GM23338 (cell line): ENCODE measurements at places on chromosomes 13 and 19.
A peak's percentile ranks its signal among the peaks of the same experiment; 100 is the strongest.

DNA sequence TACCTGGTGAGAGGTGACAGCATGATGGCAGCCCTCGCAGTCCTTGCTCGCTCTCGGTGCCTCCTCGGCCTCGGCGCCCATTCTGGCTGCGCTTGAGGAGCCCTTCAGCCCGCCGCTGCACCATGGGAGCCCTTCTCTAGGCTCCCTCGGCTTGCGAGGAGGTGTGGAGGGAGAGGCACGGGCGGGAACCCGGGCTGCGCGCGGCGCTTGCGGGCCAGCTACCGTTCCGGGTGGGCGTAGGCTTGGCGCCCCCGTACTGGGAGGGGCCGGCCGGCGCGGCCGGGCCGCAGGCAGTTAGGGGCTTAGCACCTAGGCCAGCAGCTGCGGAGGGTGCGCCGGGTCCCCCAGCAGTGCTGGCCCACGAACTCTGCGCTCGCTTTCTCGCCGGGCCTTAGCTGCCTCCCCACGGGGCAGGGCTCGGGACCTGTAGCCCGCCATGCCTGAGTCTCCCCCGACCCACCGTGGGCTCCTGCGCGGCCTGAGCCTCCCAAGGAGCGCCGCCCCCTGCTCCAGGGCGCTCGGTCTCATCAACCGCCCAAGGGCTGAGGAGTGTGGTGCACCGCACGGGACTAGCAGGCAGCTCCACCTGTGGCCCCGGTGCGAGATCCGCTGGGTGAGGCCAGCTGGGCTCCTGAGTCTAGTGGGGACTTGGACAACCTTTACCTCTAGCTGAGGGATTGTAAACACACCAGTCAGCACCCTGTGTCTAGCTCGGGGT is 1624.3 kb downstream of the SLITRK1 start:
- no peak overlapping the region for H3K27ac ChIP-seq
- H3K36me3 ChIP-seq, result no peaks in the 10 kb centered on the region
- H3K27me3 ChIP-seq, result no peaks in the 10 kb centered on the region
- no peak overlapping the region for H3K4me3 ChIP-seq
- DNase-seq, result no peak
- no peaks in the 10 kb centered on the region for H3K4me1 ChIP-seq

DNA sequence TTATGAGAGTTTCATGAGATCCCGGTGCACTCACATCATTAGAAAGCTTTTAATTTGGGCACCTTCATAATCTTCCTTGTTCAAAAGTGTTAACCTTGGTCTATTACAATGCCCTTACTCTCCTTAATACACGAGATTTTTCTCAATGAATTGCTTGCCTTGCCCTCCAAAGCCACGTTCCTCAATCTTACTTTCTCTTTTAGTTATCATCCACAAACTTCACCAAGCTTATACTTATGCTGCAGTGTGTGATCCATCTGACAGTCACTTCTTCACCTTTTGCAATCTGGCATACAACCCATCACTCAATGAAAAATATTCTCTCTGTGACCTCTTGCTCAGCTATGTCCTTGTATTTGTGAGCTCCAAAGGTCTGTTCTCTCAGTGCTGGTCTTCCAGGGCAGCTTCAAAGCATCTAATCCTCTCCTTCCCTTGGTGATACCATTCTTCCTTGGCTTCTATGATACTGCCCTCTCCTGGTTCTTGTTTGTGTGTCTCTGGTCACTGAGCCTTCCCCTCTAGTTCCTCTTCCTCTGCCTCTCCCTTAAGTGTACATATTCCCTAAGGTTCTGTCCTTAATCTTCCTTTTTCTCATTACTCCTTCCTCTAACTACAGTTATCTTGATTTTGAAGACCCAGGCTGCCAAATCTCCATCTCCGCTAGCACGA is 202.2 kb upstream of the STARD13 start:
- no peak overlapping the region for H3K27ac ChIP-seq
- no peaks in the 10 kb centered on the region; the same call in 1 of the 2 replicates for H3K36me3 ChIP-seq
- peaks cover 4% of the 10 kb centered on the region for H3K4me1 ChIP-seq
- no peaks in the 10 kb centered on the region for H3K27me3 ChIP-seq
- H3K4me3 ChIP-seq, result no peak overlapping the region

DNA sequence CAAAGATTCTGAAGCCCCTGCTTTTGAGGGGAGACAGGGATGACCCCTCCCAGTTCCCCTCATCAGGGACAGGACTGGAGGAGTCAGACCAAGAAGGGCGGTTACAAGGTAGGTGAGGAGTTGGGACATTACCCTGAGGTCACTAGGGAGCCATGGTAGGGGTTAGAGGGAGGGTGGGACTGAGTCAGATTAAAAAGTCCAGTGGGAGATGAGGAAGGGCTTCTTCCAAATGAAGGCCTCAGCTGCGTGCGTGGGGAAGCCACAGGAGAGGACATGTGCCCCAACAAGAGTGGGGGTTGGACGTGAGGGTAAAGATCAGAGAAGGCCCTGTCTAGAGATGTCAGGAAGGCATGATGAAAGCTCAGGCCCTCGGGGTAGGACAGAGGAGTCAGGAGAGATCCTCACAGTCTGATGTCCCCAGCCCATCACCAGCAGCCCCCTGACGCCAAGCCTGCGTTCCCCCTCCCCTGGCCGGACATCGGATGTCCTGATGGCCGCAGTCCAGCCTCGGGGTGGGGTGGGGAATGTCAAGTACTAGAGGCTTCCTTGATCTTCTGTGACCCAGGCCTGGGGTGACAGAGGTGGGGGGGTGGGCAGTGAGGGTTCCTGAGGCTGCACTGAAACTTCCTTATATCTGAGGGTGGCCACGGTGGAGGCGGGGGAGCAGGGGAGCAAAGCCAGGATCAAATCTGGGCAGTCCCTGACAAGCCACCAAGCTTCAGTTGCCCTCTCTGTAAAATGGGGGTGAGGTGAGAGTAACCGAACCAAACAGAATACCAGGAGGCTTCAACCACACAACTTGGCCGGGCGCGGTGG is 6.5 kb upstream of the MFSD12 start:
- no peak overlapping the region for H3K4me3 ChIP-seq
- no peak for DNase-seq
- H3K27me3 ChIP-seq, result no peaks in the 10 kb centered on the region
- H3K27ac ChIP-seq, result no peak overlapping the region
- no peaks in the 10 kb centered on the region for H3K36me3 ChIP-seq

DNA sequence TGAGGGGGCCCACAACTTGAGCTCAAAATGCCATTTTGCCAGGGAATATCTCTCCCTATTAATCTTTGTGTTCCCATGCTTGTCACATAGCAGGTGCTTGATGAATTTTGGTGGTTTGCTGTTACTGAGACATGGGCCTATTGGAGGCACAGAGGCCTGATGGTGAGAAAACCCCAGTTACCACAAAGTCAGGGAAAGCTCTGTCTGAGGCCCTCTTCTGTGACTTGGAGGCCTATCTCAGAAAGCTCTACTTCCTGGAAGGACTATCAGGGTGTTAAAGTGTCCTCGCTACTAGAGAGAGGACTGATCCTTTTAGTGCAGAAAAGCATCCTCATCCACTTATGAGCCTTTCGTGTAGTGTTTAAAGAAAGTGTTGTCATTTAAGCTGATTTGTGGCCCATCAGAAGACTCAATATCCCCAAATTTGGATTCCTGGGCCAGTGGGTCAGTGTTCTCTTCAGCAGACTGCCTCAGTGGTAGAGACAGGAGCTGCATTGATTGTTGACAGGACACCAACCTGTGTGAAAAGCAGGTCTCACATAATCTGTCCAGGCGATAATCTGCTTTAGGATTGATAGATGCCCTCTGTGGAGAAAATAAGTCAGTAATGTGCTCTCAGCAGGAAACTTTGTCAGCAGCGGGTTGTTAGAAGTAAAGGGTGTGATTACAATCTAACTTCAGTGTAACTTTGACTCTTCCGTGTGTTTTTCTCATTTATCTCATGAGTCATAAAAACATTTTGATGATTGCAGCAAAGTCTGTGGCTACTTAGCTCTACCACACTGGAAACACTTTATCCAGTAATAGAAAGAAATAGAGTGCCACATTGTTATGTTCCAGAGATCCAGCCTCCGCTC is 121.0 kb downstream of the AKAP11 start:
- no peak for DNase-seq
- H3K4me1 ChIP-seq, result no peaks in the 10 kb centered on the region
- no peak overlapping the region for H3K27ac ChIP-seq
- no peaks in the 10 kb centered on the region for H3K36me3 ChIP-seq
- H3K27me3 ChIP-seq, result no peaks in the 10 kb centered on the region

- H3K4me1 ChIP-seq, result no peaks in the 10 kb centered on the region
- DNase-seq, result no peak
- H3K27me3 ChIP-seq, result no peaks in the 10 kb centered on the region
- no peaks in the 10 kb centered on the region for H3K36me3 ChIP-seq
- no peak overlapping the region for H3K4me3 ChIP-seq
These were observed 108.6 kb downstream of the AKAP11 start for GRCh38 chr13:42380420-42381164.

DNA sequence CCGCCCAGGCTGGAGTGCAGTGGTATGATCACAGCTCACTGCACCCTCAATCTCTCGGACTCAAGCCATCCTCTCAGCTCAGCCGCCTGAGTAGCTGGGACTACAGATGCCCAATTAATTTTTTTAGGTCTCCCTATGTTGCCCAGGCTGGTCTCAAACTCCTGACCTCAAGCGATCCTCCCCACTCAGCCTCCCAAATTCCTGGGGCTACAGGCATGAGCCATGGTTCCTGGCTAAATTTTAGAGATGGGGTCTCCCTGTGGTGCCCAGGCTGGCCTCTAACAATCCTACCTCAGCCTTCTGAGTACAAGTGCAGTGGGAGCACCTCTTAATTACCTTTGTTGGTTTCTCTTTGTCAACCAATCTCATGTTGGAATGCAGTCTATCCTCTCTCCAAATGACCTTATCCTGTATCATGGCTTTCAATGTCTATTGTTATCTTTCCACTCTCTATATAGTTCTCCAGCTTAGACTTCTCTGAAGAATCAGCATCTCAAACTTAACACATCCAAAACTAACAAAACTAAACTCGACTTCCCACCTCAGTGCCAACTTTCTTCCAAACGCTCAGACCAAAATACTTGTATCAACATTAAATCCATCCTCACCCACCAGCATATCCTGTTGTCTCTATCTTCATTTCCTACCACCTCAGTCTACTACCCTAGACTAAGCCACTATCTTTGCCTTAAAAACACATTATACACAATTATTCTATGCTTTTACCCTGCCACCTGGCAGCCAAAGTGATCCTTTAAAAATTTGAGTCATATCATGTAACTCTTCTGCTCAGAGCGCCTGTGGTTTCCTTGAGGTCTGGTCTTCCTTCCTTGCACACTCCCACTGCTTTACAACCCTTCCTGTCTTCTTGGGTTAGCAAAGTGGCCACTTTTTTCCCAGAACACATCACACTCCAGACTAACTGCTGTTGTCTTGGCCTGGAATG is 6.7 kb downstream of the TPT1 start:
- H3K36me3 ChIP-seq, result peaks cover 35% of the 10 kb centered on the region
- H3K4me1 ChIP-seq, result peaks cover 26% of the 10 kb centered on the region
- H3K4me3 ChIP-seq, result no peak overlapping the region
- no peaks in the 10 kb centered on the region for H3K27me3 ChIP-seq
- peak overlapping the region; percentile 85 for H3K27ac ChIP-seq
- peak; percentile 27 for DNase-seq

- H3K4me1 ChIP-seq, result no peaks in the 10 kb centered on the region
- DNase-seq, result no peak
- no peak overlapping the region for H3K4me3 ChIP-seq
- H3K27ac ChIP-seq, result peak overlapping the region; percentile 50
- H3K36me3 ChIP-seq, result peaks cover 48% of the 10 kb centered on the region
These were observed 10.4 kb downstream of the ZNF146 start for GRCh38 chr19:36225219-36225892.

- H3K4me3 ChIP-seq, result no peak overlapping the region
- no peaks in the 10 kb centered on the region for H3K36me3 ChIP-seq
- H3K27me3 ChIP-seq, result no peaks in the 10 kb centered on the region
- H3K27ac ChIP-seq, result no peak overlapping the region
- no peaks in the 10 kb centered on the region; the same call in 1 of the 2 replicates for H3K4me1 ChIP-seq
These were observed 727.7 kb downstream of the UQCRFS1 start for GRCh38 chr19:28485292-28485691.

DNA sequence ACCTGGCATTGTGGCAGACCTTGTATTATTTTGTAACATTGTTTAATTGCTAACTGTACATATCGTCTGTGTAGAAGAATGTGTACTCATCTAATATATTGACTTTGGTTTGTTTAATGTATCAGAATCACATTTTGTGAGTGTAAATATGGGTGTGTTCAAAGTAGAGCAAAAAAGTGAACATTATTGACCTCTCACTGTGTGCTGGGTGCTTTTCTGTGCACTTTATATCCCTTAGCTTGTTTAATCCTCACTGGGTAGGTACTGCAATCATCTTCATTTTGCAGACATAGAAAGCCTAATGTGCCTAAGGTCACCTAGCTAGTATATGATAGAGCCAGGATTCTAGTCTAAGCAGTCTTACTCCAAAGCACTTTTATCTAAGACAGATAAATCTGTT is 245.1 kb downstream of the MAB21L1 start:
- DNase-seq, result no peak
- no peak overlapping the region for H3K4me3 ChIP-seq
- H3K36me3 ChIP-seq, result no peaks in the 10 kb centered on the region
- H3K4me1 ChIP-seq, result no peaks in the 10 kb centered on the region; the same call in 1 of the 2 replicates
- H3K27ac ChIP-seq, result no peak overlapping the region

DNA sequence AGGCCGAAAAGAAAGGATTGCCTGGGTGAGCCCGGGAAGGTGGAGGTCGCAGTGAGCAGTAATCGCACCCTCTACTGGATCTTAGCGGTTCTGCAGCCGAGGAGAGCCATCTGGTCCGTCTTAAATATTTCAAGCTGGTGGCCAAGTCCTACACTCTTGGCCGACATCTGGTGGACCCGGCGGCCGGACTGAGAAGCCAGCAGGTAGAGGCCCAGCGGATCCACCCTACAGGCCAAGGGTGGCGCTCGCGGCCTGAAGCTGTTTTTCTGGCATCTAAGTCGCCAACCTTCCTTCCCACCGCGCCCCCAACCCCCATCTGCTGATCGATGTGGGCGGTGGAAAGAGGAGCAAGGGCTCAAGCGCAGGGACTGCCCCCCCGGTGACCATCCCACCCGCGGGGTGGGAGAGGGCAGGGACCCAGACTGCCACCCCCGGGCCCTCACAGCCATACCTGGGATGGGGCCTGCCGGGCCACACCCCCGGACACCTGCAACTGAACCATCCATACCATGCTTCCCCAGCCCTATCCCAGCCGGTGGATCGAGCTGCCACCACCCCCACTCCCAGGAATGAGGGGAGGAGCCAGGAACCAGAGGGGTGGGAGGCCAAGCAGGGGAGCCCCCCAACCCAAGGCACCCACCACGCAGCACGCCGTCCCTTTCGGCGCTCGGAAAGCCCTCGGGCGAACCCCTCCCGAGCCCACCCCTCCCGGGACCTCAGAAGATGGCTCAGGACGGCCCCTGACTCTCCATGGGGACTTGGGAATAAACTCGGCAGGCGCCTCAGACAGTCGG is 46.3 kb upstream of the ZNF730 start:
- no peak overlapping the region for H3K27ac ChIP-seq
- peak; percentile 86 for DNase-seq
- H3K27me3 ChIP-seq, result peaks cover 10% of the 10 kb centered on the region
- H3K36me3 ChIP-seq, result no peaks in the 10 kb centered on the region
- H3K4me3 ChIP-seq, result peak overlapping the region; percentile 52
- H3K4me1 ChIP-seq, result no peaks in the 10 kb centered on the region

GRCh38 chr13:112619730-112620631 is 32.0 kb upstream of the TUBGCP3 start:
- peak; percentile 85 for DNase-seq
- no peaks in the 10 kb centered on the region for H3K27me3 ChIP-seq
- no peak overlapping the region for H3K27ac ChIP-seq
- peak overlapping the region; percentile 16; the same call in 1 of the 2 replicates for H3K4me3 ChIP-seq

- H3K36me3 ChIP-seq, result no peaks in the 10 kb centered on the region
- H3K27me3 ChIP-seq, result no peaks in the 10 kb centered on the region
- peaks cover 19% of the 10 kb centered on the region for H3K4me1 ChIP-seq
- no peak overlapping the region for H3K4me3 ChIP-seq
- DNase-seq, result no peak
These were observed 103.9 kb downstream of the GGACT start for GRCh38 chr13:100484702-100485101.
